Neural progenitor cell (in vitro differentiated cells): ENCODE measurements at places on chromosomes 6 and 20.
A peak's percentile ranks its signal among the peaks of the same experiment; 100 is the strongest.

- DNase-seq, result no peak
Measured at GRCh38 chr6:64224819-64225218, 589.2 kb downstream of the PHF3 start.

DNA sequence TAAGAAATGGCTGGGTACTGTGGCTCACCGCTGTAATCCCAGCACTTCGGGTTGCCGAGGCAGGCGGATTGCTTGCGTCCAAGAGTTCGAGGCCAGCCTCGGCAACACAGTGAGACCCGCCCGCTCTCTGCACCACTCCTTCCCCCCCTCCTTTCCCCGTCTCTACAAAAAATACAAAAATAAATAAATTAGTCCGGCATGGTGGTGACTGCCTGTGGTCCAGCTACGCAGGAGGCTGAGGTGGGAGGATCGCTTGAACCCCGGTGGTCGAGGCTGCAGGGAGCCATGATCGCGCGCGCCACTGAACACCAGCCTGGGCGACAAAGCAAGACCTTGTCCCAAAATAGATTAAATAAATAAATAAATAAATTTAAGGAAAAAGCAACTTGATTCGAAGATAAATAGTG is 448 bp upstream of the RNF114 start:
- no peak for DNase-seq

GRCh38 chr20:47493963-47494293 is 7.8 kb upstream of the NCOA3 start:
- DNase-seq, result no peak

- no peak for DNase-seq
Measured at GRCh38 chr6:164200071-164200470, 785.6 kb downstream of the QKI start.

DNA sequence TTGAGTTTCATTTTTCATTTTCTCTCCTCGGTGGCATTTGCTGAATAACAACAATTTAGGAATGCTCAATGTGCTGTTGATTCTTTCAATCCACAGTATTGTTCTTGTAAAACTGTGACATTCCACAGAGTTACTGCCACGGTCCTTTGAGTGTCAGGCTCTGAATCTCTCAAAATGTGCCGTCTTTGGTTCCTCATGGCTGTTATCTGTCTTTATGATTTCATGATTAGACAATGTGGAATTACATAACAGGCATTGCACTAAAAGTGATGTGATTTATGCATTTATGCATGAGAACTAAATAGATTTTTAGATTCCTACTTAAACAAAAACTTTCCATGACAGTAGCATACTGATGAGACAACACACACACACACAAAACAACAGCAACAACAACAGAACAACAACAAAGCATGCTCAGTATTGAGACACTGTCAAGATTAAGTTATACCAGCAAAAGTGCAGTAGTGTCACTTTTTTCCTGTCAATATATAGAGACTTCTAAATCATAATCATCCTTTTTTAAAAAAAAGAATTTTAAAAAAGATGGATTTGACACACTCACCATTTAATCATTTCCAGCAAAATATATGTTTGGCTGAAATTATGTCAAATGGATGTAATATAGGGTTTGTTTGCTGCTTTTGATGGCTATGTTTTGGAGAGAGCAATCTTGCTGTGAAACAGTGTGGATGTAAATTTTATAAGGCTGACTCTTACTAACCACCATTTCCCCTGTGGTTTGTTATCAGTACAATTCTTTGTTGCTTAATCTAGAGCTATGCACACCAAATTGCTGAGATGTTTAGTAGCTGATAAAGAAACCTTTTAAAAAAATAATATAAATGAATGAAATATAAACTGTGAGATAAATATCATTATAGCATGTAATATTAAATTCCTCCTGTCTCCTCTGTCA is 88.1 kb downstream of the SNAP25 start:
- DNase-seq, result no peak

DNA sequence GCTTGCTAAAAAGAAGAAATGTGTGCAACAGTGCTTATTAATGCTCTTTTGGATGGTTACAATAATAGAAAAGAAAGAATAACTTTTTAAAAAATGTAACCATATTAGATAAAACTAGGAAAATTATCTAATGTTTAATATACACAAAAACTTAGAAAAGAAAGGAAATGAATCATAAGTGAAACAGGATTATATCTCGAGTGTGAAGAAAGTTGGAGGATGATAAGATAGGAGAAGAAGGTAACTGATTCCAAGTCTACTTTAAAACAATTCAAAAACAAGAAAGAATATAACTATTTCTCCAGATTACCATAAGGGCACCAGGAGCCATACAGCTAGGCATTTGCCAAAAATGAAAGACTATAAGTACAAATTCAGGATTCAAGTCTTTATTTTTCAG is 73.0 kb downstream of the PHIP start:
- no peak for DNase-seq

DNA sequence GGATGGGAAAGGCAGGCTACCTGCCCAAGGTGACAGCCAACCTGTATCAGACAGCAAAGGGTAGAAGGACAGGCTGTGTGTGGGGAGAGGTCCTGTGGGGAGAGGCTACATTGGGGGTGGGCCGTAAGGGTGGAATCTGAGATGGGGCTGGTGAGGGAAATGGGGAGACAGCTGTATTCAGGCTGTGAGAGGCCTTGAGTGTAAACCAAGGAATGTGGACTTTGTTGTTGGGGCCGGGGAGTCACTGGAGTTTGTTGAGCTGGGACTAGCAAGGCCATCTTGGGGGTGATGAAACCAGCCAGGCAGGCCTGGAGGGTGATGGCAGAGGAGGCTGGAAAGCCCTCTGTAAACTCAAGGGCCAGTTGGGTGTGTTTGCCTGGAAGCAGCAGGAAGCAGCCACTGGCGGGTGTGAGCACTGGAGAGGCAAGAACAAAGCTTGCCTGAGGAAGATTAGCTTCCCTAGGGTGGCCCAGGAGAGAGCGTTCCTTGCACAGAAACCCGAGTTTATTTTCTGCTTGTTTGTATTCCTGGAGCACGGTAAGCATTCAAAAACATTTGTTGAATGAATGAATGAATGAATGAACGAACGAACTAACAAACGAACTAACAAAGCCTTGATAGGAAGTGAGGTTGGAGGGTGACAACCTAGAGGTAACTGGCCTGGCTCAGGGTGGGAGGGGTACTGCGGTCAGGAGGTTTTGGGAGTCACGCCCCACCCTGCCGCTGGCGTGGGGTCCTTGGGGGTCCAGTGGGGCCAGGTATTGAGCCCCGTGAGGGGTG is 18.9 kb downstream of the TTBK1 start:
- DNase-seq, result no peak

DNA sequence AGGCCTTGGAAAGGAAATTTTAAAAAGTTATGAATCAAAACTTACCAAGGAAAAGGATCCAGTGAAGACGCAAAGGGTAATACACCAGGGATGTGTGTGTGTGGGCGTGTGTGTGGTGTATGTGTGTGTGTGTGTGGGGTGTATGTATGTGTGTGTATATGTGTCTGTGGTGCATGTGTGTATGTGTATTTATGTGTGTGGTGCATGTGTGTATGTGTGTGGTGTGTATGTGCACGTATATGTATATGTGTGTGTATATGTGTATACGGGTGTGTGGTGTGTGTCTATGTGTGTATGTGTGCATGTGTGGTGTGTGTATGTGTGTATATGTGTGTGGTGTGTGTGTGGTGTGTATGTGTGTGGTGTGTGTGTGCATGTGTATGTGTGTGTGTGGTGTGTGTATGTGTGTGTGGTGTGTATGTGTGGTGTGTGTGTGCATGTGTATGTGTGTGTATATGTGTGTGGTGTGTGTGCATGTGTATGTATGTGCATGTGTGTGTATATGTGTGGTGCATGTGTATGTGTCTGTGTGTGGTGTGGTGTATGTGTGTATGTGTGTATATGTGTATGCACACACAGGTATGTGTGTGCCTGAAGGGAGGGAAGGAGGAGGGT is 176.1 kb upstream of the SUPT3H start:
- DNase-seq, result no peak

GRCh38 chr6:150276168-150276936 is 92.5 kb upstream of the IYD start:
- no peak for DNase-seq

DNA sequence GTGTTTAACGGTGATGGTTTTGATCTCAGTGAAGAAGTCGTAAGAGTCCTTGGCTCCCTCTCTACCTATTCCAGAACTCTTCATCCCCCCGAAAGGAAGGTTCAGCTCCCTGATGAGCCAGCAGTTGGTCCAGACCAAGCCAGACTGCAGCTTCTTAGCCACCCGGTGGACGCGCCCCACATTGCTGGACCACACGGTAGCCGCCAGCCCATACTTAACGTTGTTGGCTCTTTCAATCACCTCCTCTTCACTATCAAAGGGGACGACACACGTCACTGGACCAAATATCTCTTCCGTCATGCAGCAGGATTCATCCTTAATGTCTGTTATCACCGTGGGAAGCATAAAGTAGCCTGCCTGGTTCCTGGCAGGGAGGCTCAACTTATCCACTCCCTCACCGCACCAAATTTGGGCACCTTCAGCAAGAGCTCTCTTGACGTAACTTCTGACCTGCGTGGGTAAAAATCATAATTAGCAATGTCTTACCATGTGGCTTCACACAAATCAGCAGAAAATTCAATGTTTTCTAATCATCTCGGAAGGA is 31.4 kb downstream of the ALDH8A1 start:
- DNase-seq, result no peak

DNA sequence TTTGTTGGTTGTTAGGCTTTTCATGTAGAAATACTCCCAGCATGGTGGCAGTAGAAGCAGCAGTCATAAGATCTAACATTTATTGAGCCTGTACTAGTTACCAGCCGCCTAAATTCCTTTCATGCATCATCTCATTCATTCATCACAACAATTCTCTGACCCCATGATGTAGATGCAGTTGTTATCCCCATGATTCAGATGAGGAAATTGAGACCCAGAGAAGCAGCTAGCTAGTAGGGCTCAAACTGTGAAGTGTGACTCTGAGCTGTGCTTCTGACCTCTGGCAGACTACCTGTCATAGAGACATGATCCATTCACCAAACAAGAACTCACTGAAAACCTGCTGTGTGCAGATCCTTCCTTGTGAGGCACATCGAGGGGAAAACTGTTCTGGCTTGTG is 16.9 kb downstream of the RREB1 start:
- DNase-seq, result no peak

DNA sequence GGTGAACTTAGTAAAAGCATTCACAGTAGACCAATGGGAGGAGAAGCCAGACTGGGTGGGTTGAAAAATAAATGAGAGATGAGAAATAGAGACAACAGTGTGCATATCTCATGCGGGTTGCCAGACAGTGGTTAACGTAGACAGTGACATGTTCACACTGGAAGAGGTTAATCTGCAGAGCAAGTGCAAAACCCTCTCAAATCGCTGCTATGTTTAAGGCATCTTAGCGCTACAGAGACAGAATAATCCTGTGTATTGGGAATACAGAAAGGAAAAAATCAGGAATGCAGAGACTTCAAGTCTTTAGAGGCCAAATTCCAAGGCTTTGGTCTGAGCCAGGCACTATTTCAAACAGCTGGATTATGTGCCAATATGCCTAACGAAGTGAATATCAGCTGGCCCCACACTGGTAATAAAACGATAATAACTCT is 107.1 kb downstream of the TSHZ2 start:
- peak; percentile 17 for DNase-seq
